ENCODE measurements at places on chromosomes 6 and 20. TPM values are rescaled to one million over a fixed set of nuclear protein-coding genes. Genes with fewer than 3 reads are reported as not detected.

GRCh38 chr20:46546298-46546697, 4.2 kb downstream of the OCSTAMP start:
- no peak for DNase-seq

LY6G6F gene
- not detected for total RNA-seq

DNA sequence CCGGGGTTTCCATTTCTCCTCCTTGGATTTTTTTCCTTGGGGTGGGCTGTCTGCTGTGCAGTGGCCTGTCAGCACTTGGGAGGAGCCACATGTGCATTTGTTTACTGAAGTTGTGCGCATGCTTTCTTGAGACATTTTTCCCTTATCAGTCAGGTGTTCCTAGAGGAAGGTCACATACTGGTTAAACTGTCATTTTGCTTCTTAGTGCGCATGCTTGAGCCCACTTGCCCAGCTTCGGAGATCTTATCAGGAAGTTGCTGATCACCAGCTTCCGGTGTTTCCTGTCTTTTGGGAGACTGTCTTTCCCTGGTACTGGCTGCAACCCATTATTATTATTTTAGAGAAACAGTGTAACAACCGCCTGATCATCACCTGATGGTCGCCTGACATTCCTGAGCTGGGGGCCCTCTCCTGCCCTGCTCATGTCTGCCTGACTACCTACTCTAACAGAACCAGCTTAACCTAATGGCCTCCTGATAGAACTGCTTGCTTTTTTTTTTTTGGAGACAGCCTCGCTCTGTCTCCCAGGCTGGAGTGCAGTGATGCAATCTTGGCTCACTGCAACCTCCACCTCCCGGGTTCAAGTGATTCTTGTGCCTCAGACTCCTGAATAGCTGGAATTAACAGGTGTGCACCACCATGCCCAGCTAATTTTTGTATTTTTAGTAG, 378 bp upstream of the ERVFRD-1 start:
- DNase-seq = no peak

- no peak for DNase-seq
Measured at GRCh38 chr20:37564388-37565133, 36.9 kb upstream of the BLCAP start.

DNA sequence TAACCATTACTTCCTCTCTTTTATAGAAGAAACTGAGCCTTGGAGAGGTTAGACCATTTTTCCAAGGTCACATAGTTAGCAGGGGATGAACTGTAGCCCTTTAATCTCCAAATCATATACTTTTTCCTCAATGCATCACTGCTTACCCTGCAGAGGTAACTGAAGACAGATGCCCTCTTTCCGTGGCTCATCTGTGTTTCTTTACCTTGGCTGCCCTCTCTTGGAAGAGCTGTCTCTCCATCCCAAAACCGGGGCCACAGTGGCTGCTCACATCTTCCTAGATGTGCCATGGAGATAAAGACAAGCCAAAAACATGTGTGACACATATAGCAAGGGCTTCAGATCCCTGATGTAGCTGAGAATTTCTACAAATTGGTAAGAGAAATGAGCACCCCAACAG, 581 bp upstream of the ALDH8A1 start:
- DNase-seq = no peak

All from mucosa of descending colon (tissue), 3 donors.